ENCODE measurements at places on chromosomes 6 and 20. TPM values are rescaled to one million over a fixed set of nuclear protein-coding genes. Genes with fewer than 3 reads are reported as not detected.

- H3K27me3 ChIP-seq = no peaks in the 10 kb centered on the region
- peaks cover 21% of the 10 kb centered on the region for H3K4me1 ChIP-seq
- H3K4me3 ChIP-seq = no peak overlapping the region
- H3K27ac ChIP-seq = no peak overlapping the region
- no peaks in the 10 kb centered on the region for H3K36me3 ChIP-seq
- DNase-seq = no peak
Observed at GRCh38 chr6:29734046-29735018, 11.1 kb downstream of the HLA-F start.

DNA sequence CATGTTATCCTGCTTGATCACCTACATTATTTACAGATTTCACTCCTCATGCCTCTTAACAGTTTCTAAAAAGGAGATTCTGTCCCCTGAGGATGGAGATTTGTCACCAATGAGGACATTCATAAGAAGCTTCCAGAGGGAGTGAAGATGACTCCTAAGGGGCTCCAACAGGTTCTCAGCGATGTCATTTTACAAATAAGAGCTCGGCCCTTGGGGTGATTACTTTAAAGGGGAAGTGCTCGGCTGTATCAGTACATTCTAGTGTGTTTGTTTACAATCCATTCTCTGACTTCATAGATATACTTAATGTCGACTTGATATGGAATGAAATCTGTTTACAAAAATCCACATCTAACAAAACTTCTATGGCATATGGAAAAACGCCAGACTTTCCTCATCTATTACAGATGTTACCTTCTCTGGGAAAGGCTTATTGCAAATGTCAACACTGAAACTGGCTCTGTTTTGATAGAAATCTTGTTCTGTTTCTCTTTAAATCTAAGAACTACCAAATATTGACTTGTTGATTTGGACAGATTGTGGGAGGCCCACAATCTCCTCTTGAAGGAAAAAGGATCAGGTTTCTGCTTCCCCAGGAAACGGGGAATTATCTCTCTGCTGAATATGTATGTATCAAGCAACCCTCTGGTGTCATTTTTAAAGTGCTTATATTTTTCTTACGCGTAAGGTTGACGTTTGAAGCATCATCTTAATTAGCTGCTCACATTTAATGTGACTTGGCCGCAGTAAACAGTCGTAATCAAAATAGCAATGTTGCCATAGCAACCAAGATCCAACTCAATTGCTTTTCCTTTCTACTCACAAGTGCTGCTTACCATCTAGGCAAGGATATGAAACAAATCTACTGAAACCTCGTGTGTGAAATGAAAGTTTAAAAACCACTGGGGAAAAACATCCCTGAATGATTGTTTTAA lies 95.7 kb downstream of the SHLD1 start:
- no peak for DNase-seq
- H3K27ac ChIP-seq = no peak overlapping the region
- H3K36me3 ChIP-seq = peaks cover 4% of the 10 kb centered on the region
- H3K4me1 ChIP-seq = peaks cover 34% of the 10 kb centered on the region
- H3K27me3 ChIP-seq = no peaks in the 10 kb centered on the region
- no peak overlapping the region for H3K4me3 ChIP-seq

The RAMACL gene
- 0.89 TPM for total RNA-seq

DNA sequence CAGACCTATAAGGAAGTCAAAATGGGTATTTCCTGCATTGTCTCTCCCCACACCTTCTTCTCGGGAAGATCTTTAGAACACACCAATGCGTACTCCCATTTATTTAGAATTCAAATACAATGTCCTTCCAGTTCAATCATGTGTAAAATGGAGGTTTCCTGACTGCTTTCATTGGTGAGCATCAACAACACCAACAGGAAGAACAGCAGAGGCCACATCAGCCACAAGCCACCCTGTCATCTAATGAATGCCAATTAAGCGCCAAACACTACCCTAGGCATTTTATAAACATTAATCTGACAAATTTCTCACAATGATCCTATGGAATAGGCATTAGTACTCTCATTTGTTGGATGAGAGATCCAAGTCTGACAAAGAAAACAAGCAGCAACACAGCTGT lies 68.4 kb upstream of the SMLR1 start:
- no peak overlapping the region for H3K27ac ChIP-seq
- H3K27me3 ChIP-seq = no peaks in the 10 kb centered on the region
- DNase-seq = no peak
- H3K4me3 ChIP-seq = no peak overlapping the region

DNA sequence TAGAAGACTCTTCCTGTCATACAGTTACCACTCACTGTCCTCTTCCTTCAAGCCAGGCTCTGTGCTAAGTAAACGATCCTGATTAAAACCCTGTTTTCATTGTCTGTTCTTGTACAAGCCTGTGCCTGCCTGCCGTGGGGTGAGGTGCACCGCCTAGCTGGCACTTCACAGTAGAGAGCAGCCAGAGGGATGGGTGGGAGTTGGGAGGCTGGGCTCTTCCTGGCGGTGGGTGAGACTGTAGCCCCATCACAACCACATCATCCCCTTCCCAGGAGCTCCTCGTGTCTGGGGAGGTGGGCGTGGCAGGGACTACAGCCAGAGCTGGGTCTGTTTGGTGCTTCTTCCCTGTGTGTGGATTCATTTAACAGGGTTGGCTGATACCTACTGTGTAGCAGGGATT lies 382.0 kb downstream of the TAF4 start:
- no peak for DNase-seq
- H3K27me3 ChIP-seq = no peaks in the 10 kb centered on the region
- no peak overlapping the region for H3K27ac ChIP-seq
- no peak overlapping the region for H3K4me3 ChIP-seq

DNA sequence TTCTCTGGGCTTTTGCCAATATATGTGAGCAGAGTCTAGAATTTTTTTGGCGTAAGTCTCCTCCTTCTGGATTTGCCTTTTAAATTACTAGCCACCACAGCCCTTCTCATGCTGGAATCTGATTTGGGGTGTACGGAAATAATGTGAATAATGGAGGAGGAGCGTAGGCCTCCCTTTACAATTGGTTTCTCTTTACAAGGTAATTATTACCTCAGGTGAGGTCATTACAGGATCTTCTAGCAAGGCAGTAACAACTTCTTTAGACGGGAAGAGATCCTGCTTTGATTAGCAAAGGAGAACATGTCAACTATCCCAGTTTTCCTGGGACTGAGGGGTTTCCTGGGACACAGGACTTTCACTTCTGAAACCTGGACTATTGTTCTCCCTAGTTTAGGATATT lies 8.9 kb downstream of the RWDD2A start:
- DNase-seq = no peak
- H3K36me3 ChIP-seq = peaks cover 1% of the 10 kb centered on the region
- H3K27ac ChIP-seq = no peak overlapping the region
- H3K4me1 ChIP-seq = no peaks in the 10 kb centered on the region

The TPD52L1 gene
- 5.6 TPM for total RNA-seq

The KCNK5 gene
- 9.0 TPM for total RNA-seq

DNA sequence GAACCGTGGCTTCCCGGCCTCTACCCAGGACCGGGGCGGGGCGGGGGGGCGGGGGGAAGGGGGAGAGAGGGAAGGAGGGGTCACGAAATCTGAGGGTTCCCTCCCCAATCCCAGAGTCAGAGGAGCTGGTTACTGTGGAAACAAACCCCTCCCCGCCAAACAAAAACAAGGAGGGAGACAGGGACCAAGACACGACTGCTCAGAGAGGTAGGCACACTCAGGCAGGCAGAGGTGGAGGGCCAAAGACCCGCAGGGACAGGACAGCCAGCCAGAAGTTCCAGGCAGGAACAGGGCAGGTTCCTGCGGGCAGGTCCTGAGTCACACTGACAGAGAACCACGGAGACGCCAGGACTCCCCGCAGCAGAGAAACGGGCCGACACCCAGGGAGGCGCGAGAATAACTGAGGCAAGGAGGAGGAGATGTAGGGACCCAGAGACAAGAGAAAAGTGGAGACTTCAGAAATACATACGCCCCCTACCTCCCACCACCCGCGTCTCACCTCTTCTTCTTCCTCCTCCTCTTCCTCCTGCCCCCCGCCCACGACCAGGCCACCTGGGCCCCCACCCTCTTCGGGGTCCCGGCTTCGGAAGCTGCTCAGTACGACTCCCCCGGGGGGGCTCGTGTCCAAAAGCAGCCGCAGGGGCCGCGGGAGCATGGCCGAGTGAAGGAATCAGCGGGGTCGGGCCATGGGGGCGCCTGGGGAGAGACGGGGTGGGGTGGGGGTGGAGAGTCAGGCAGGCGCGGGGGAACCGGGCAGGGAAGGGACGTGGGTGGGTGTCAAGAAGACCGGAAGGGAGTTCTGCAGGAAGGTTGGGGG lies 578 bp downstream of the RGL2 start:
- H3K4me1 ChIP-seq = peaks cover 25% of the 10 kb centered on the region
- peak overlapping the region; percentile 85 for H3K4me3 ChIP-seq
- H3K27ac ChIP-seq = peak overlapping the region; percentile 98
- peak; percentile 74 for DNase-seq
- peaks cover 21% of the 10 kb centered on the region for H3K36me3 ChIP-seq

- H3K27ac ChIP-seq = no peak overlapping the region
- DNase-seq = no peak
- H3K36me3 ChIP-seq = no peaks in the 10 kb centered on the region
- no peaks in the 10 kb centered on the region for H3K4me1 ChIP-seq
Observed at GRCh38 chr6:17061097-17061496, 40.8 kb upstream of the STMND1 start.

- no peaks in the 10 kb centered on the region for H3K27me3 ChIP-seq
- no peak overlapping the region for H3K27ac ChIP-seq
- no peaks in the 10 kb centered on the region for H3K36me3 ChIP-seq
- DNase-seq = no peak
- no peak overlapping the region for H3K4me3 ChIP-seq
Observed at GRCh38 chr6:119034827-119035458, 43.5 kb downstream of the FAM184A start.

DNA sequence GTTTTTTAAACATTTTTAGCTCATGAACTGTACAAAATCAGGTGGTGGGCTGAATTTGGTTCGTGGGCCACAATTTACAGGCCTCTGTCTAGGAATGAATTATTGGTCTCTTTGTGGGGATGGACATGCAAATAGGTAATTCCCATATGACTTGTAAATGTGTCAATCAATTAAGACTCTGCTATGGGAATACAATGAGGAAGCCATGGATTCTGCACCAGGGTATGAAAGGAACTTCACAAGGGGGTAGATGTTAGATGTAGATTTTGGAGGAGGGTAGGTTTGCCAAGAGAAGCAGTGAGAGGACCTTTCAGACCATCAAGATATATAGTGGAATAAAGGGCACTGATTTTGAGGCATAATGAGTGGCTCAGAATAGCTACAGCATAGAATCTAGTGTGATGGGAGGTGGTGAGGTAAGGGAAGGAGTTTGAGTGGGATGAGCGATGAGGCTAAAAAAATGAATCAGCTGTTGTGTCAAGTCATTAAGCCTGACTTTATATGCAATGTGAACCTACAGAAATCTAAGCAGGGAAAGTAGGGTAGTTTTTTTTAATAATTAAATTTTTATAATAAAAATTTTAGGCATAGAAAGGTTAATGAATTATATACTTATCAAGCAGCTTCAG lies 32.6 kb upstream of the RNF182 start:
- no peak overlapping the region for H3K4me3 ChIP-seq
- no peaks in the 10 kb centered on the region for H3K36me3 ChIP-seq
- H3K27ac ChIP-seq = no peak overlapping the region
- H3K27me3 ChIP-seq = peaks cover 5% of the 10 kb centered on the region
- no peak for DNase-seq

DNA sequence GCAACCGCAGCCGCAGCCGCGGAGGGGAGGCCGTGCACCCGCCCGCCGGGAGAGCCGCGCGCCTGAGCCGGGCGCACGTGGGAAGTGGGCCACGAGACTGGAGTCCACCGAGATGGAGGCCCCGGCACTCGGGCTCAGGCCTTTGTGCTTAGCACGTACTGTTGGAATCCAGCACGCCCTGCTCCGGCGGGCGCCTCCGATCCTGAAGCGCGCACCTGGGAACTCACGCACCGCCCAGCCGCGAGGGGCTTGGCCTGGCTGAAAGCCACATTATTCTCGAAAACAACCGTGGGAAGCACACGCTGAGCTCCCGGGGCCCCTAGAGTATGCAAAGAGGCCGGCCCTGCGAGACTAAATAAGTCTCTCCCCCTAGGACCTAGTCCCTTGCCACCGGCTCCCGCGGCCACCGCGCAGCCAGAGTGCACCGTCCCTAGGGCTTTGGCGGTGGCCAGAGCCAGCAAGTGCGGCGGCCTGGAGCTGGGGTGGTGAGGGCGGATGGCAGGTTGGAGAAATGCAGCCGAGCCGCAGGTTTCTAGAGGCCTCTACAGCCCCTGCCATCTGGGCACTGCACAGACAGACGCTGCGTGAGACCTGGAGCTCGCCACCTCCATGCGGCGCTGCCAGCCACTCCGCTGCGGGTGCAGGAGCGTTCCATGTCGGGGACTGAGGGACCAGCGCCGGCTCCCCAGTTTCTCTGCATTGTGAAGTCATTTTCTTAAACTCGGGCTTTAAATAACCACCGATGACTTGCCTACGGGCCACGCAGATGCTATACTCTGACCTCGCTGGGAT lies 42.0 kb upstream of the LY86 start:
- H3K27me3 ChIP-seq = peaks cover 35% of the 10 kb centered on the region
- no peak overlapping the region for H3K27ac ChIP-seq
- H3K4me3 ChIP-seq = peak overlapping the region; percentile 64
- peak; percentile 37 for DNase-seq
- H3K36me3 ChIP-seq = no peaks in the 10 kb centered on the region

DNA sequence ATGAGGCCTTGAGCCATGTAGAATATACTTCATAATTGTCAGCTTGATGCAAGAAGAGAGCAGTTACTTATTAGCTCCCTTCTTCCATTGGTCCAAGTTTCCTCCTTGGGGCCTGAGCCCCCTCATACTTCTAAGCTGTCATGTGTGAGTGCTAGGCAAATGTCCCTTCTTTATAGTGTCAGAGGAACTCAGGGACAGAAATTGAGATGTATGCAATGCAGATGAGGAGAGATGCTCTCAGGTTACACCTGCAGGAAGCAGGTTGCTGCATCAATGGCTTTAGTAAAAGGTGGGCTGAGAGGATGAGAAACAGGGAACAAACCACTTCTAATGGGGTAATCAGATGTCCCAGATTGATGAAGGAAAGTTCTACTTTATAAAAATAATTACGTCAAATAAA lies 6.7 kb upstream of the PDSS2 start:
- no peaks in the 10 kb centered on the region for H3K4me1 ChIP-seq
- H3K27ac ChIP-seq = no peak overlapping the region
- no peak for DNase-seq
- H3K27me3 ChIP-seq = no peaks in the 10 kb centered on the region
- H3K36me3 ChIP-seq = no peaks in the 10 kb centered on the region

DNA sequence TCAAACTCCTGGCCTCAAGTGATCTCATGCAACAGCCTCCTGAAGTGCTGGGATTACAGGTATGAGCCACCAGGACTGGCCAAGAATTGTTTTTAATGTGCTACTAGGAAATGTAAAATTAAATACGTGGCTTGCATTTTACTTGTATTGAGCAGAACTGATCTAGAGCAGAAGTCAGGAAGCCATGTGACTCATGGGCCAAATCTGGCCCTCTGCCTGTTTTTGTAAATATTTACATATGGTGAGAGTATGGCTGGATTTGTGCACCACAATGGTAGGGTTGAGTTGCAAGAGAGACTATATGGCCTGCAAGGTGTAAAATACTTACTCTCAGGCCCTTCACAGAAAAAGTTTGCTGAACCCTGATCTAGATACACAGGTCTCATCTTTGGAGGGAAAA lies 75.8 kb downstream of the LAMP5 start:
- no peak overlapping the region for H3K4me3 ChIP-seq
- H3K27me3 ChIP-seq = peaks cover 8% of the 10 kb centered on the region
- no peak overlapping the region for H3K27ac ChIP-seq
- H3K4me1 ChIP-seq = no peaks in the 10 kb centered on the region

- H3K36me3 ChIP-seq = peaks cover 1% of the 10 kb centered on the region
- H3K4me1 ChIP-seq = peaks cover 18% of the 10 kb centered on the region
- H3K27me3 ChIP-seq = peaks cover 6% of the 10 kb centered on the region
- no peak overlapping the region for H3K27ac ChIP-seq
- no peak for DNase-seq
- H3K4me3 ChIP-seq = no peak overlapping the region
Observed at GRCh38 chr6:166351715-166352285, 9.5 kb upstream of the SFT2D1 start.

The NKX2-2 gene
- total RNA-seq = not detected
